ENCODE measurements at places on chromosomes 12 and 14. TPM values are rescaled to one million over a fixed set of nuclear protein-coding genes. Genes with fewer than 3 reads are reported as not detected.

DNA sequence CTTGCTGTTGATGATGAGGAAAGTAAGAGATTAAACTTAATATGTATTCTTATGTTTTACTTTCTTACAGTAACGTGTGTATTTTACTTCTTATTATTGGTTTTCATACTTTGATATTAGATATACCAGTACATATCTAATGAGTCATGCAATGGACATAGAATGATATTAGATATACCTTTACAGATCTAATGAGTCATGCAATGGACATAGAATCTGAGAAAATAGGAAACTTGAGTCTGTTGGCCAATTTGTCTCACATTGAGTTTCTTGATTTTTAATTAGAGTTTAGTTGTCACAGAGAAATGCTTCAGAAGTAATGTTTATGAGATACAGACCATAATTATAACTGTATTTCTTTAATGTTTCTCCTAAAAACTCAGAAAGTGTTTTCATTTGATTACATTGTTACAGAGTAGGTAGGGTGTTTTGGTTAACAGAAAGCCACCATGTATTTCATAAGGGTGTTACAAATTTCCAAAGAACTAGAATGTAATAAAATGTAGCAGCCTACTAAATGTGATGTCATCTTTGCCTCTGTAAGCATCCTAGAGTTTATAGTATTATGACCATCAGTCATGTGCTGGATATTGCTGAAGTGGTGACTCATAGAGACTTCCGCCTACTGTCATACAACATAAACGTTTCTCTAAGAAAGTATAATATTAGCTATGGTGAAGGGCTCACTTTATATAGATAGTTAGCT is 3.0 kb downstream of the GAS2L3 start:
- DNase-seq, result no peak

DNA sequence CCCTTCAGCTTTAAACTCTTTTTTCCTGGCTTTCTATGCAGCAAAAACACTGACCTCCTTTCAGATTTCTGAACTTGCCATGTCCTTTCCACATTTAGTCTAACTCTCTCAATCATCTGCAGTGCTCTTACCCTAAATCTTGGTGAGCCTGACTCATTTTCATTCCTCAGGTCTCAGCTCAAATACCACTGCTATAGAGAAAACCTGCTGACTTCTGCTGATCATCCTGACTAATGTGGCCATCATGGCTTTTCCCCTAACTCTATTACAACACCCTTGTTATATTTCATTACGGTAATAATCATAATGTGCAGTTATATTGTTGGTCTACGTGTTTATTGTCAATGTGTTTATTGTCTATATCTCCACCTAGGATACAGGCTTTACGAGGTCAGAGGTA is 207.3 kb upstream of the OR4E1 start:
- DNase-seq, result no peak

Gene TMEM132C
- not detected for total RNA-seq

DNA sequence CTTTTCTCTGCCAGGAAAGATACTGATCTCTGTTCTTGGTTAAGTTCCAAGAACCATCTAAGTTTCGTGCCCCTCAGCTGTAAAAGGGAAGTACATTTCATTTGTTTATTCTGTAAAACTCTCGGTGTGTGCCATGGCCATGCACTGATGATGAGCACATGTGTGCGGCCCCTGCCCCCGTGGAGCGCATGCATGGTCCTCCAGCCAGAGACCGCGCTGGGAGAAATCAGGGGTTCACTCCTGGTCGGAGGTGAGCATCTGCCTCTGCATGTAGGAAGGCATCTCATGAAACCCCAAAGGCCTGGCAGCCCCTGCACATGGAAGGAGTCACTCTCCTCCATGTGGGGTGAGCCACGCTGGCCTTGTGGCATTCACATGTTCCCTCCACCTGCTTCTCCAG is 102.5 kb upstream of the RTL1 start:
- no peak for DNase-seq

GRCh38 chr12:84070292-84070691 is 842.3 kb downstream of the SLC6A15 start:
- DNase-seq, result no peak

GRCh38 chr12:66072135-66072534 is 58.4 kb downstream of the LLPH start:
- no peak for DNase-seq

Gene GLI1
- 1.3 TPM for total RNA-seq

DNA sequence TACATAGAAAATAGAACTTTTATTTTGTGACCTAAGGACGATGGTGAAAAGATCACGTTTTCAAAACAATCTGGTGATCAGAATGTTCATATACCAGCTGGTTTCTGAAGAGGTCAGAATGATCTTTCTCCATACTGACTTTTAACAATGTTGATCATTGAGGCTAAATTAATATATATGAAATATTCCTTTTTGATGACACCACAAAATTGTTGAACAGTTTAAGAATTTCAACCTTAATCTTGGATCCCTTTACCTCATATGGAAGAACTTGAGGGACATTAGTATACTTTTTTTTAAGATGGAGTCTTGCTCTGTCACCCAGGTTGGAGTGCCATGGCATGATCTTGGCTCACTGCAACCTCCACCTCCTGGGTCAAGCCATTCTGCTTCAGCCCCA is 2.8 kb upstream of the REP15 start:
- no peak for DNase-seq

Gene CBLN3
- 15.7 TPM for total RNA-seq

- no peak for DNase-seq
Measured at GRCh38 chr12:54750-55535, 11.6 kb upstream of the IQSEC3 start.

Gene SYNE3
- 66.2 TPM for total RNA-seq
